GM20000 (cell line): ENCODE measurements at places on chromosomes 1 and 21.

GRCh38 chr1:7453038-7453437, 318.1 kb upstream of the VAMP3 start:
- DNase-seq: no peak

- DNase-seq: no peak
Observed at GRCh38 chr1:97204468-97204867, 482.9 kb downstream of the PTBP2 start.

- no peak for DNase-seq
Observed at GRCh38 chr21:17514124-17514845, 1.4 kb downstream of the CXADR start.

DNA sequence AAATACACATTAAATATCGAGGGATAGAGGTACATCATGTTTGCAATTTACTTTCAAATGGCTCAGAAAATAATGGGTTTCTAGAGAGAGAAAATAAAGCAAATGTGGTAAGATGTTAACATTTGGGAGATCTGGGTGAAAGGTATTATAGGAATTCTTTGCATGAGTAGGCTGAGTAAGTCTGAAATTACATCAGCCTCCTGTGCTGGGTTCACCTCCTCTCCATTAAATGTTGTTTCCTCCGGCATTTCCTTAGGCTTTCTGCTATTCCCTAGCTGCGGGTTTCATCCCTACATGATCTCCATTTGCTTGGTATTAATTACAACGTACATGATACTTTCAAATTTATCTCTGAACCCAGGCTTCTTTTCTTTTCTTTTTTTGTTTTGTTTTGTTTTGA, 31.6 kb downstream of the ZMYND12 start:
- no peak for DNase-seq

DNA sequence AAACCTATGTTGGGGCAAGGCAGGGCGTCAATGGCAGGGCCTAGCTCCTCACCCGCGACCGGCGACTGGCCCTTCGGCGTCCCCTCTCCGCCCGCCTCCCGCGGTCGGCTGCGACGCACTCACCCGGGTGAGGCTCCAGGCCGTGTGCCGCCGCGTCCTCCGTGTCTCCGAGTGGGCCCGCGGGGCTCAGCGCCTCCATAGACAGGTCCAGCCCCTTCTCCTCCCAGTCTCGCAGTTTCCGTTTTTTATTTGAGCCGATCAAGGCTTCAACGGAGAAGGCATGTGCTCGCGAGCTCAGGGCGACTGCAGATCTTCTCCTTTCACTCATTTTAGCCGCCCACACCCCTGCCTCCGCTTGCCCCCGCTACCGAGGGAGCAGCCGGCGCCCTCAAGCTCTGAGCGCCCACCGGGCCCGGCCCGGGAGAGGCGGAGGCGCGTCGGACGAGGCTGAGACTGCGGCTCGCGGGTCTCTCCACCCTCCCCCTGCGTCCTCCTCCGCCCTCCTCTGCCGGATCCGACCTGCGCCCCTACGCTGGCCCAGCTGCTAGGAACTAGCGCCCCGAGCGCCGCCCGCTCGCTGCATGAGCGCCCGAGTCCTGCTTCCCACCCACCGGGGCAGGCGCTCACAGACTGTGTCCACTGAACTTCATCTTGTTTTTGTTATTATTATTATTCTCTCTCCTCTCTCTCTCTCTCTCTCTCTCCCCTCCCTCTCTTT, 516 bp downstream of the TBX15 start:
- DNase-seq: no peak

GRCh38 chr1:198662821-198663220, 24.0 kb downstream of the PTPRC start:
- no peak for DNase-seq

DNA sequence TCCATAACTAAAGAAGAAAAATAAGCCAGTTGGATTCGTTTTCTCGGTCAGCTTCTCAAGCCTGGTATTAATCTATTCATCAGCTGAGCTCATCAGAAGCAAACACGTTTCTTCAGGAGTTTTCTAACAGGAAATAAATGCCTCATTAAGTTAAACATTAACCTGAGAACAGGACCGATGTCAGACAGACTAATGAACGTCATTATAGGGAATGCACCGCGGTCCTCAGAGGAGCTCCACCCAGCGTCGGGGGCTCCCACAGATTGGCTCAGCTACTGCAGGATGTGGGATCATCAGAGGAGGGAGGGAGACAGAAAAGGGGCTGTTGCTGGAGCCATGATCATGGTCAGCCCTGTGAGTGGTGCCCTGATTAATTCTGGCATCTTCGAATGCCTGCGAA, 615.4 kb downstream of the PTPRU start:
- DNase-seq: no peak

DNA sequence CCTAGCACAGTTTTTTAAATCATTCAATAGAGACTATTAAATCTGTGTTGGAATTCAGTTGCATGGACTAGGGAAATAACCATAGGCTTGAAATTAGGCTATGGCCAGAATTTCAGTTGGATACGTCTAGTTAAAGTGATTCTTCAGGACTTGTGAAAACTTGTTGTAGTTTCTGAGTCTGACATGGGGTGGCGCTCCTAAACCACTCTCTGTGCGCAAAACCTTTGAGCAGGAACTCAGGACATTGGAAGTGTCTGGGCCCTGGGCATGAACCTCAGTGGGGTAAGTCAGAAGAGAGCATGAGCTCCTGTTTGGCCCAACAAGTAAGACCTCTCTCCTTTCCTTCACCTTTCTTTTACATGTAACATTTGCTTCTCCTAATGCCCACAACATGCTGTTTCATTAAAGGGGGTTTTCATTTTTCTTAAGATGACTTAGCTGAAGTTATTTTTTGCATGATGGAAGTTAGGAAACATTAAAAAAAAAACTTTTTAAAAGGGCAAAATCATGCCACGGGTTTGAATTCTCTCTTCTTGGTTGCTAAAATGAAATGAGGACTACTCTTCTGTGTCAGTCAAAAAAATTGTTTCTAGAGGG, 17.1 kb upstream of the CCDC190 start:
- peak; percentile 10 for DNase-seq

GRCh38 chr1:16204634-16205333, 7.7 kb downstream of the ARHGEF19 start:
- DNase-seq: no peak

DNA sequence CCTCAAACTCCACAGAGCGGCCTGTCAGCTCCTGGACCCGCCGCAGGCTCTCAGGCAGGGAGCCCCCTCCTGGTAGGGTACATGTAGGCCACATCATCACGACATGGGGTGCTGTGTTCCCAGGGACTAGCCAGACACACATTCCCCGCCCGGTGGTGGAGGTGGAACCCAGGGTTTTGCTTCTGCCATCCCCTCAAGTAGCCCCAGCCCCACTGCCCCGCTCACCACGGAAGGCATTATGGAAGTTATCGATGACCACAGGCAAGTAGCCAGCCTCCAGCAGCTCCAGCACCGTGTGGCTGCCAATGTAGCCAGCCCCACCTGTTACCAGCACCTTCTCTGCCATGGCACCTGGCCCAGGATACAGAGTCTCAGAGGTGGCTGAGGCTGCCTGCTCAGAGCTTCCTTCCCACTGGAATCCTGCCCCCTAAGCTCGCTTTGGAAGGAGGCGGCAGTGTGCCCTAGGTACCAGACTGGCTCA, 1.9 kb downstream of the GALE start:
- no peak for DNase-seq

DNA sequence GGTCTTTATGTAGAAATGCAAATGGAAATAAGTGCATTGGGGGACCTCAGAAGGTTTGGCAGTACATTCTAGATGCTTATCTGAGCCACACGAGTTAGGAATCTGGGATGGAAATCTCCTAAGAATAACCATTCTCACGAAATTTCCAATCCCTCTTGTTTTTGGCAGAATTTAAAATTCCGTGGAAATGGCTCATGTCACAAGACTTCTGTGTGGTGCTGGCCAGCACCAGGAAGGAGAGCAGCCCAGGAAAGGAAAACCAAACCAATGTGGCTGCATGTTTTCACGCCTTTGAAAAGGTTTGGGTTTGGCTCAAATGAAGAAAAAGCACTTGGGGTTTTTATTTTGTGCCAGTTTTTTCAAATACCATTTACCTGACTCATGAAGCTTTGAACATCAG, 80.1 kb upstream of the KCNK2 start:
- no peak for DNase-seq

DNA sequence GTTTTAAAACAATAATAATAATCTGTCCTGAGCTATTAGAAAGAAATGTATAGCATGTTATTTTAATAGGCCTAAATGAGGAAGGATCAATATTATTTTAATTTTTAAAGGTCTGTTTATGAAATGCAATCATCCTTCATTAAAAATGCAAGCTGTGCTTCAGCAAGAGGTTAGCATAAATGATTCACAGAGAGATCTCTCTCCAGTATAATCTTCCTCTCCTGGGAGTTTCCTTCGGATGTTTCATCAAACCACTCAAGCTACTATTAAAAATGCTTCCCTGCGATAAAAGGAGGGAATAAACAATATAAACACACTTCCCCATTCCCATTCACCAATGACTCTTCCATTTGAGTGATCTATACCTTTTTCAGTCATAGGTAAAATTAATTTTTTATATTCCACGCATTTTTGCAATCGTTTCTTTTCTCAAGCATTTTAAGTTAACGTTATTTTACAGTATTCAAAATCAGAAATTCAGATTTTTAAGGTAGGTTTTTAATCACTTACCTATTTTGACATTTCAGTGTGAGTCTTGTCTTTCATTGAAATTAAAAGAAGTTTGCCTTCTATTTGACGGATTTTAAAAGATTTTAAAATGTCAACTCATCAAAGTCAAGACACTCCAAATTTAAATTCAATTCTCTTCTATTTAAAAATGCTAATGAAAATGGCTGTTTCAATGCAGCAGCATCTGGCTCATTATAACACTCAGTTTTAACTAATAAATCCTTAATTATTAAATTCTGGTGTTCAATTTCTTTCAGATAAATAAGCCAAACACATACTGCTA, 64.3 kb downstream of the RERE start:
- no peak for DNase-seq

DNA sequence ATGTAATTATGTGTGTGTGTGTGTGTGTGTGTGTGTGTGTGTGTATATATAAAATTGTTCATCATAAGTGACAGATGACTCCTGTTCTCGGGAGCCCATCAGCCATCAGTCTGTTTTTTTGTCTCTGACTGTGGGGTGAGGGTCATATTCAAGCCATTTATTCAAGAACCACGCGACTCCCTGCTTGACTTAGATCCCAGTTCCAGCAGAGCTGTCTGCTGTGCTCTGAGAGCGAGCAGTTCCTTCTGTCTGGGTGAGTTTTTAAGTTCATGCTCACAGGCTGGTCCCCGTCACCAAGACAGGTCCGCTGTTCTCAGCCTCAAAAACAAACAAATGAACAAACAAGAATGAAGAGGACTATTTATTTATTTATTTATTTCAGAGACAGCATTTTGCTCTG, 18.3 kb upstream of the NPPB start:
- DNase-seq: no peak

GRCh38 chr1:232894436-232894835, 56.0 kb upstream of the NTPCR start:
- no peak for DNase-seq

GRCh38 chr1:89896105-89896942, 75.5 kb downstream of the LRRC8D start:
- no peak for DNase-seq

DNA sequence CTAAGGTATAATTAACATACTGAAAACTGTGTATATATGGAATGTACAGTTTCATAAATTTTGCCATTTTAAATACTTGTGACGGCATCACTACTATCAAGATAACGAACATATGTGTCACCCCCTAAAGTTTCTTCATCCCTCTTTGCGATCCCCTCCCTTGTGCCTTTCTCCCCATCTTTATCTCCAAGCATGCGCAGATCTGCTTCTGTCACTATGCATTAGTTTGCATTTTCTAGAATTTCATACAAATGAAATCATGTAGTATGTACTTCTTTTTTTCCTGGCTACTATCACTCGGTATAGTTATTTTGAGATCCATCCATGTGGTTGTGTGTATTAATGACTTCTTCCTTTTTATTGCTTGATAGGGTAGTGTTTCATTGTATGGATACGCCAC, 154.9 kb downstream of the ZNF648 start:
- DNase-seq: no peak

DNA sequence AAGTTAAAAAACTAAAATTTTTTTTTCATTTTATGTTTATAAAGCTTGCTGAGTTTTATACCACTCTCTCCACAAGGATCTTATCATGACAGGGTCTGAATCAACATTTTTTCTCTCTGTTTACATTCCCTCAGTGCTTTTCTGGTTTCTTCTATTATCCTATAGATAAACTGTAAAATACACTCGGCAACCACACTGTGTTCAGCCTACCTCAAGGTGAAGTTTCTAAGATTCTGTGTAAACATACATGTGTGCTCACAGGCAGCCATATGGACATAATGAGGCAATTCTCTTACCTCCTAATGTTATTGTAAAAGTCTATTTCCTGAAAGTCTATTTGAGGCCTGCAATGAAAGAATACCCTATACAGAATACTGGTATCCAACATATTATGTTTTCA, 114.6 kb downstream of the NTPCR start:
- no peak for DNase-seq

- no peak for DNase-seq
Observed at GRCh38 chr1:183215076-183215720, 29.1 kb downstream of the LAMC2 start.

- DNase-seq: no peak
Observed at GRCh38 chr21:28337315-28337714, 655.4 kb downstream of the LTN1 start.

GRCh38 chr1:33500547-33500946, 28.1 kb downstream of the ZSCAN20 start:
- DNase-seq: no peak

DNA sequence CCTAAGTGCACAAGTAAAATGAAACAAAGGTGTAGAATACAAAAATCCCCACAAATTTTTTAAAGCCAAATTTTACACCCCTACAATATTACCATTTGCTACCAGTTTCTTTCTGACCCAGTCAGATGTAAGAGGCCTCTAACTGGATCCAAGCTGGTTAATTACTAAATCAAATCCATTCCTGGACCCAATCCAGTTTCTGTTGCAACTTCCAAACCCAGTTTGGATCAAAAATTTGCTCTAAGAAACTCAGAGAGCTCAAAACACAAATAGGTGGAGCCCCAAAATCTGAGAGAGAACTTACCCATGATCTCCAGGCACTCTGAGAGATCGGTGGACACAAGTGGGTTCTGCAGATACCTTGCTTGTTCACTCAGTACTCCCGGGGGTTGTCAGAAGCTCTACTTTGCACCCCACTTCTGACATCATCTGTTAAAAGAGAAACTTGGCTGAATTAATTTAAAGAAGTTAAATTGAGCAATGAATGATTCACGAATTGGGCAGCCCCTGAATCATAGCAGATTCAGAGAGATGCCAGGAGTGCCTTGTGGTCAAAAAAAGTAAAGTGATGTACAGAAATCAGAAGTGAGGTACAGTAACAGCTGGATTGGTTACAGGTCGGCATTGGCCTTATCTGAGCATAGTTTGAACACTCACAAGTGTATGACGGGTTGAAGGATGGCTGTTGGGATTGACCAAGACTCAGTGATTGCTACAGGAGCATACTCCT, 448.0 kb downstream of the KCNT2 start:
- DNase-seq: no peak

- no peak for DNase-seq
Observed at GRCh38 chr1:155322571-155322952, 1.9 kb downstream of the RUSC1 start.

DNA sequence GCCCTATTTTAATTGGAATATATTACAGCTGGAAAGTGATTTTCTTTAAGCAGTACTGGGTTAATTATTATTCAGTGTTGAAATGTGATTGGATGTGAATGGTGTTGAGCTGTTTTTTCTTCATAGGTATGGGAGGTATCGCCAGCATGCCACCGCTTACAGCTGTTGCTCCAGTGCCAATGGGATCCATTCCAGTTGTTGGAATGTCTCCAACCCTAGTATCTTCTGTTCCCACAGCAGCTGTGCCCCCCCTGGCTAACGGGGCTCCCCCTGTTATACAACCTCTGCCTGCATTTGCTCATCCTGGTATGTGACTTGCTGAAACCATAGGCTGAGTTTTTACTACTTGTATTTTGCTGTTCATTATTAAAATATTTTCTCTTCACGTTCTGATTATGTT, 107.7 kb downstream of the ITSN1 start:
- DNase-seq: no peak
